ENCODE measurements at places on chromosomes 1 and 21. TPM values are rescaled to one million over a fixed set of nuclear protein-coding genes. Genes with fewer than 3 reads are reported as not detected.

The FMO3 gene
- not detected for total RNA-seq

The CD34 gene
- not detected for total RNA-seq

DNA sequence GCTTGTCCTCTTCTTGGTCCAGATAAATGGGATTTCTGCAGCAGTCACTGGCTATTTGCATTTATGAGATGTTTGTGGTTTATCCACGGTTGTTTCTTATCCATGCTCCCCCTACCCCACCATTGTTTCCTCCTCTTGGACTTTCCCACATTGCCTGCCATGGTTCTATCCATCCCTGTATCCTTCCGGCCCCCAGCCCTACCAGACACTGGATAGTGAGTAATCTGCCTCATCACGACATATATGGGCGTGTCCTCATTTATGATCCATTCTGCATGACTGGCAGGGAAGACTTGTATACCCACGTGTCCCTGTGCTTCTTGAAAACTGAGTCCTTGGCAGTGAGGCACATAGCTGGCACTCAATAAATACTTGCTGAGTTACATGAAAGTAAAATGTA is 40.1 kb downstream of the CACNA1S start:
- no peaks in the 10 kb centered on the region for H3K4me1 ChIP-seq
- no peak overlapping the region for H3K27ac ChIP-seq
- DNase-seq: no peak
- H3K36me3 ChIP-seq: no peaks in the 10 kb centered on the region
- peaks cover 66% of the 10 kb centered on the region for H3K27me3 ChIP-seq

DNA sequence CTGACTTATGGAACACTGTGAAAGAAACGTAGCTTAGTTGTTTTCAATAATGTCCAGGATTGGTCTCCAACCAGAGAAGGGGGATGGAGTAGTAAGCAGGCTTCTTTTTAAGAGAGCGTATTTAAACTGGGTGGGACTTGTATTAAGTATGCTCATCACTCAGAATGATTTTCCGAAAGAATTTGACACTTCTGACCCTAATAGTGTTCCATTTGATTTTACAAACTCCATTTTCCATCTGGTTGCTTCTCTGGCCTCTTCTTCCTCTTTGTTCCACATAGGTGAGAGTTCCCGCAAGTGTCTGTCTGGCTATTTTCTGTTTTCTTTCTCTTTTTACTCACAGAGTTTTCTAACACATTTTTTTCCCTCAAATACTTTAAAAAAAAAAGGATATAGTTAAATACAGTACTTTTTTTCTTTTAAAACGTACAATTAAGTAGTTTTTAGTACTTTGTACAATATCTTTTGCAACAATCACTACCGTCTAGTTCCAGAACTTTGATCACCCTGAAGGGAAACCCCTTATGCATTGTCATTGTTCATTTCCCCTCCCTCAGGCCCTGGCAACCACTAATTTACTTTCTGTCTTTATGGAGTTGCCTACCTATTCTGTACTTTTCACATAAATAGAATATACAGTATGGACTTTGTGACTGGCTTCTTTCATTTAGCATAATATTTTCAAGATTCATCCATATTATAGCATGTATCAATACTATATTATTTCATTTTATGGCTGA is 67.0 kb downstream of the RASAL2 start:
- no peaks in the 10 kb centered on the region for H3K4me1 ChIP-seq
- no peak for DNase-seq

GRCh38 chr1:213526306-213526705 is 461.5 kb upstream of the PROX1 start:
- no peak for DNase-seq
- no peaks in the 10 kb centered on the region for H3K27me3 ChIP-seq
- no peaks in the 10 kb centered on the region for H3K4me1 ChIP-seq

- no peak for DNase-seq
- no peaks in the 10 kb centered on the region for H3K27me3 ChIP-seq
- no peak overlapping the region for H3K27ac ChIP-seq
- no peaks in the 10 kb centered on the region for H3K36me3 ChIP-seq
Measured at GRCh38 chr21:20639026-20639425, 359.2 kb upstream of the NCAM2 start.
